ENCODE measurements at places on chromosomes 16 and 17. TPM values are rescaled to one million over a fixed set of nuclear protein-coding genes. Genes with fewer than 3 reads are reported as not detected.

- H3K27me3 ChIP-seq, result no peaks in the 10 kb centered on the region
- DNase-seq, result no peak
- H3K36me3 ChIP-seq, result no peaks in the 10 kb centered on the region
- H3K4me1 ChIP-seq, result no peaks in the 10 kb centered on the region
- no peak overlapping the region for H3K4me3 ChIP-seq
- H3K27ac ChIP-seq, result no peak overlapping the region
Observed at GRCh38 chr16:47019568-47019967, 46.1 kb upstream of the DNAJA2 start.

GRCh38 chr17:1147664-1148063 lies 32.1 kb downstream of the ABR start:
- no peaks in the 10 kb centered on the region for H3K36me3 ChIP-seq
- H3K27me3 ChIP-seq, result no peaks in the 10 kb centered on the region
- no peak for DNase-seq

DNA sequence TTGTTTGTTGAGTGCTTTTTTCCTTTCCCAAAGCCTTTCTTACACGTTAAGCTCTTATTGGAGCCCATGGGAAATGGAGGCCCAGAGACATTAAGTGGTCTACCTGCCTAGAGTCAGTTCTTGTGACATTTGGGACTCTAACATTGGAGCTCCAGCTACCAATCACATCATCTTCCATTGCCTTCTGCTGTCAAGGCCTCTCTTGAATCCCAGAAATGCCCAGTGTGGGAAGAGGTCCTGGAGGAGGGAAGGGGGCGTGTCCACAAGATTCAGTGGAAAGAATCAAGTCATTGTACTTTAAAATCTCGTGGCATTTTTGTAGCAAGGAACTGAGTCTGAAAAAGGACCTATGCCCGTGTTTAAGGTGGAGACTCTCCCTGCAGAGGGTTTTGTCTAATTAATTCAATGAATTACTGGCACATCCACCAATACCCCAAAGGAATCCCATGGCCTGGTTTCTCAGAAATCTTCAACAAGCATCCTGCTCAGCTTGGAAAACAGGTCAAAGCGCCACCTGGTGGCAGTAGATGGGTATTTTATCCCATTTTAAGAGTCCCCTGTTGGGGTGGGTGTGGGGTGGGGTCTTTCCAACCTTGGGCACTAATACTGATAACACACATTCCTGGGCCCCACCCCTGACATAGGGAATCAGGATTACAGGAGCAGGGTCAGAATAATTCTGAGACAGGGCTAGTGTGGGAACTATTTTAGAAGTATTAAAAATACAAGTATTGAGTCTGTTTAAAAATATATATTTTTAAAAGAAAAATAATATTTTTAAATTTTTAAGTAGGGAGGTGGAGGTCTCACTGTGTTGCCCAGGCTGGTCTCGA lies 24.6 kb downstream of the GPT2 start:
- no peak overlapping the region for H3K27ac ChIP-seq
- no peak overlapping the region for H3K4me3 ChIP-seq
- H3K4me1 ChIP-seq, result no peaks in the 10 kb centered on the region
- no peaks in the 10 kb centered on the region for H3K27me3 ChIP-seq

DNA sequence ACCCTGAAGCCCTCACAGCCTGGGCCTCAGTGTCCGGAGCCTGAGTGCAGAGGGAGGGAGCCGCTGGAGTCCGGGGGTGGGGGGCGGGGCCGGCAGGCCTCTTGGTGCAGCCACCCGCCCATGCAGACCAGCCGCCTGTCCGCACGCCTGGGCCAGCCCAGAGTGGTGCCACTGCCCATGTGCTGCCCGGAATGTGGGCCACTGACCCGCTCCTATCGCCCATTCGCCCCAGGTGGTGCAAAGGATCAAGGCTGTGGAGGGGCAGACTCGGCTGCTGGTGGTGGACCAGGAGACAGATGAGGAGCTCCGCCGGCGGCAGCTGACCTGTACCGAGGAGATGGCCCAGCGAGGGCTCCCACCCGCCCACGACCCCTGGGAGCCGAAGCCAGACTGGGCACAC lies 2.6 kb downstream of the NHERF2 start:
- DNase-seq, result no peak
- no peak overlapping the region for H3K27ac ChIP-seq
- H3K36me3 ChIP-seq, result peaks cover 6% of the 10 kb centered on the region
- no peaks in the 10 kb centered on the region for H3K27me3 ChIP-seq

- no peaks in the 10 kb centered on the region for H3K36me3 ChIP-seq
- no peak overlapping the region for H3K4me3 ChIP-seq
- H3K4me1 ChIP-seq, result peaks cover 18% of the 10 kb centered on the region
- H3K27me3 ChIP-seq, result no peaks in the 10 kb centered on the region
- H3K27ac ChIP-seq, result no peak overlapping the region
- DNase-seq, result no peak
Observed at GRCh38 chr17:65102788-65103187, 34.4 kb upstream of the RGS9 start.

DNA sequence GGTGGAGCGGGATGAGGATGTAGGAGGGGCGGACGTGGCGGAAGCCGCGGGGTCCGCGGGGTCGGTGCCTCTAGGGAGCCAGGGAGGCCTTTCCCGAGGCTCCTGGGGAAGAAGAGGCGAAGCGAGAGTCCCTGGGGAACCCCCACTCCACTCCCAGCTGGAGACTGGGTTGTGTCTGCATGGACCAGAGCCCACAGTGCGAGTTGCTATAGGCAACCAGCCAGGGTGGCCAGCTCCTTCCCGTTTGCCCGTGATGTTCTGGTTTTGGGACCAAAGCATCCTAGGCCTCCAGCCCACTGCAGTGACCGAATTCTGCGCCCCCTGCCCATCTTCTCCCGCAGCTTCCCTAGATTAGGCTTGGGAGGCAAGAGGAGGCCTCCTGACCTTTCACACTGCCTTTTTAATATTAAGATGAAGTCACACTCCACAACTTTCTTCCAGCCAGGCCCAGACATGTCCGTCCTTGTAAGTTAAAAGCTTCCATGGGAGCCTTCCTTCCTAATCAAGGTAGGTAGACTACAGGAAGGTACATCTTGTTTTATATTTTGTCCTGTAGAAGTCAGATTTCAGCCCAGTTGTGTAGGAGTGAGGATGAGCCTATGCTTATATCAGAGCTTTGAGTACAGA lies 469 bp downstream of the AMZ2 start:
- H3K27me3 ChIP-seq, result no peaks in the 10 kb centered on the region
- peaks cover 29% of the 10 kb centered on the region for H3K36me3 ChIP-seq
- peak overlapping the region; percentile 89 for H3K27ac ChIP-seq

DNA sequence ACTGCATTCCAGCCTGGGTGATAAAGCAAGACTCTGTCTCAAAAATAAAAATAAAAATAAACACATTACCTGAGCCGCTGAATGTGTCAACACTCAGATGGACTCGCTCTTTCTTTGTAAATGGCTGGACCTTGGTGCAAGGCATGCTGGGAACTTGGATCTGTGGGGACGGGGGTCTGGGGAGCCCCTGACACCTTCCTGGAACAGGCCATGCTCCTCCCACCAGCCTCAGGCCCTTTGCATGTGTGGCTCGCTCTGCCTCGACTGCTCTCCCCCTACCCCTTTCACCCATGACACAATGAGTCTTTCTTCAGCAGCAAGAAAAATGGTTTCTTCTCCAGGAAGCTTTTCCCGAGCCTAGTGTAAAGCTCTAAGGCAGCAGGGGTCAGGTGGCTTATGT lies 94.0 kb upstream of the CDH5 start:
- no peaks in the 10 kb centered on the region for H3K36me3 ChIP-seq
- H3K27me3 ChIP-seq, result no peaks in the 10 kb centered on the region
- H3K4me1 ChIP-seq, result no peaks in the 10 kb centered on the region
- no peak for DNase-seq
- H3K27ac ChIP-seq, result no peak overlapping the region
- H3K4me3 ChIP-seq, result no peak overlapping the region

DNA sequence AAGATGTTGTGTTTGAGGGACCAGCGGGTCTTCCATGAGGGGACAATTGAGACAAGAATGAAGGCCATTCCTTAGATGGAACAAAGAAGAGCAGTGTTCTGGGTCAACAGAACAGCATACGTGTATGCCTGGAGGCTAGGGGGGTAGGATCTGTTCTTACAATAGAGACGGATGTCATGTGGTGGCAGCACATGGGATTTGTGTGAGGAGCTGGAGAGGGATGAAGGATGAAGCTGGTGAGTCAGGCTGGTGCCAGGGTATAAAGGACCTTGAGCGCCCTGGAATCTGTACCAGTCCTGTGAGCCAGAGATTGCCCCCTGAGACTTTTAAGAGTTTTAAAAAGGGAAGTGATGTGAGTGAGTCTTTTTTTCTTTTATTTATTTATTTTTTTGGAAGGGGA lies 22.8 kb upstream of the WFDC1 start:
- H3K4me1 ChIP-seq, result no peaks in the 10 kb centered on the region
- H3K36me3 ChIP-seq, result no peaks in the 10 kb centered on the region
- no peak overlapping the region for H3K4me3 ChIP-seq
- DNase-seq, result no peak

DNA sequence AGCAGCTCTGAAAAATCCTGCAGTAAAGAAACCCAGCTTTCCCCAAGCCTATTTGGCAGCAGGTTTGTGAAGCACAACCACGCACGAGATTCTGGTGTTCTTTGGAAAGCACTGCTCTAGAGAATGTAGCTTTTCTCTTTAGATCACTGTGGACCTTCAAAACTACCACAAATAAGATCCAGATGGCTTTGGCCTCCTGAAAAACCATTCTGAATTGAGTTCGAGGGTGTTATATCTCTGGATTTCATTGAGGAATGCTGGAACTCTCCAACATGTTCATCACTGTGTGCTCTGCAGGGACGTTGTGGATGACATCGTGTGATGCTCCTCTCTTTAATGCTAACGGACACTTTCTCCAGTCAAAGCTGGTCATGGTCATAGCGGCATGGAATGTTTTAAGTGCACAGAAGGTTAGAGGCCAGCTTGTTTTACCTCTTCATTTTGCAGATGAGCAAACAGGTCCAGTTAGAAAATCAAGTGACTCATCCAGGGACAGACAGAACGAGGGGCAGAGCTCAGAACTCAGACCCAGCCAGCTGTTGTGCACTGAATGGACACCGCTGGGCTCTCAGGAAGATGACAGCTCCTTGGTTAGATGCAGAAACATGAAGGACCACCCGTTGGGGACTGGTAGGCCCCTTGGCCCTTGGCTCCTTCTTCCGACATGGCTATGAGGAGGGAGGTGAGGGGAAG lies 37.2 kb downstream of the CCDC42 start:
- no peak overlapping the region for H3K4me3 ChIP-seq
- H3K27me3 ChIP-seq, result no peaks in the 10 kb centered on the region
- no peak for DNase-seq
- H3K36me3 ChIP-seq, result no peaks in the 10 kb centered on the region

- H3K4me3 ChIP-seq, result no peak overlapping the region
- DNase-seq, result peak; percentile 27
- no peak overlapping the region for H3K27ac ChIP-seq
- no peaks in the 10 kb centered on the region for H3K36me3 ChIP-seq
Observed at GRCh38 chr16:15509051-15509592, 74.7 kb downstream of the BMERB1 start.

The HBA2 gene
- not detected for polyA plus RNA-seq

The RNF222 gene
- polyA plus RNA-seq, result not detected

The CCL3 gene
- not detected for polyA plus RNA-seq

Measured in SK-N-SH (cell line).